Activated T-helper 1 cell treated with anti-CD3 and anti-CD28 coated beads, Interleukin-2, amount 50 U/mL, for 16 hours (primary cell): ENCODE measurements at places on chromosomes 3 and 15.

DNA sequence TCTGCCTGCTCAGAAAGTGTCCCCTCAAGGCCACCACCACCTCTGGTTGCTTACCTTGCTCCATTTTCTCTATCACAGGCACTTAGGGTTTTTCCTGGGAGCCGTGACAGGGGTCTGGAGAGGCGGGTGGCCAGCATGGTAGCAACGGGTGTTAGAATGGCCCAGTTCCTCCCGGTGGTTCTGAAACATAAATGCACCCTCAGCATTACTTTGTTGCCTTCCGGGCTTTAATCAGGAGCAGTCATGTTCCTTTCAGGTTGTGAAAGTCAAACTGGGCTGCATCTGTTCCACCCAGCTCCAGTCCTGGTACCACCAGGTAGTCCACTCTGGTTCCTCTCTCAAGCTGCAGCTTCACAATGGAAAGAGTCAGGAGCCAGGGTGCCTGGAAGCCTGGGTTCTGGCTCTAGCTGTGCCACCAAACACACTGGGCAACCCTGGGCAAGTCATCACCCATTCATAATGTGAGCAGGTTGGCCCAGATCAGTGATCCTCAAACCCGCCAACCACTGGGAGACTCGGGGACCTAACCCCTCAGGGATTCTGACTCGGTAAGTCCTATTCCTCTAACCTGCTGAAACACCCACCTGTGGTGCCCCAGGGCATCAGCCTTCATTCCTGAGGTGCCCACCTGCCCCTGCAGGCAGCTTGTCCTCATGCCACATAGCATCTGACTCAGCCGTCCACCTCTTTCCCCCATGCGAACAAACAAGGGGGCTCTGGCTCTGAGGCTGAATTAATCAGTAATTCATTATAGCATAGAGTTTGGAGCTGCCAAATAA lies 9.3 kb downstream of the BDH1 start:
- DNase-seq: no peak

- DNase-seq: no peak
Observed at GRCh38 chr3:74124782-74125181, 489.7 kb downstream of the CNTN3 start.

DNA sequence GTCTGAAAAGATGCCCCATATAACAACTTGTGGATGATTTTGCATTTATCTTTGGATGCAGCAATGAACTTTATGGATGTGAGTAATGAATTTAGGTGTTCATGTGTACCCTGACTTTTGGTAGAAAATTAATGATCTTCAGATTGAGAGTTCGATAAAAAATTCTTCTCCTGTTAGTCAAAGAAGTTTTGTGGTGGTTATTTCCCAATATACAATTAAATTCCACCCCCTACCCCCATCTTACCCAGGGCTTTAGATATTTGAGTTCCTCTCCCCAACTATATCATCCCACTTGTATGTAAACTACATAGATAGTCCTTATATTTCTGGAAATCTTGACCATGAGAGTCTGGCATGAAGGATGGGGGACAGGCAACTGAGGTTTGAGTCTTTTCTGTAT lies 126.1 kb upstream of the ALDH1A3 start:
- no peak for DNase-seq

- no peak for DNase-seq
Observed at GRCh38 chr3:193805448-193805847, 212.4 kb downstream of the OPA1 start.

GRCh38 chr3:161332792-161333191 lies 38.5 kb downstream of the SPTSSB start:
- no peak for DNase-seq
